NCI-H1436 treated with DMSO at 0.1 percent for 48 hours (cell line): ENCODE measurements at places on chromosomes 5 and 9.

DNA sequence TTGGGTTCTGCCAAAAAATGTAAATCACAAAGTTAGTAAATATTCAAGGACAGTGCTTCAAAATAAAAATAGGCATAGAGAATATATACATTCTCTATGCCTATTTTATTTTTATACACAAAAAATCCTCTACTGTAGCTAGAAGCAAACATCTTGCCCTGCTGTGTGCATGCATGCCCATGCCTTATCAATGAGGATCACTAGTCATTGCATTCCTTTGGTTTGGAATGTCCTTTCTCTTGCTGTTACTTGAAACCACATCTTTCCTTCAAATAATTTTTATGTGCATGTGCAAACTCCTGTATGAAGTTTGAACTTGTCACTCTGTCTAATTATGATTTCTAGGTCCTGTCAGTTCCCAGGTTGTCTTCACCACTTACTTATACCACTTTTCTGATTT lies 278.9 kb upstream of the IZUMO3 start:
- no peak for DNase-seq

GRCh38 chr5:124528838-124529237 lies 217.6 kb downstream of the ZNF608 start:
- DNase-seq: no peak

GRCh38 chr5:80282054-80282453 lies 26.2 kb upstream of the SERINC5 start:
- DNase-seq: no peak

DNA sequence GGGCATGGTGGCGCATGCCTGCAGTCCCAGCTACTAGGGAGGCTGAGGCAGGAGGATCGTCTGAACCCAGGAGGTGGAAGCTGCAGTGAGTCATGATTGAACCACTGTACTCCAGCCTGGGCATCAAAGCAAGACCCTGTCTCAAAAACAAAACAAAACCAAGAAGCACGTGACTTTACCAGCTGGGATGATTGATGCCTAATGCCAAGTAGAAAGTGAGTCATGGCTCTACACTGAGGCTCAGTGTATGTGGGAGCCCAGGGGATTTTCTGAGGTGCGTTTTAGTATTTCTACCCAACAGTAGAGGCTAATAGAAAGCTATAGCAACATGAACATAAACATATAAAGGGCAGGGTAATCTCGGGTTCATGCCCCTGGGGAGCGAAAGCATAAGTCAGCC lies 13.9 kb upstream of the BRD3OS start:
- no peak for DNase-seq

DNA sequence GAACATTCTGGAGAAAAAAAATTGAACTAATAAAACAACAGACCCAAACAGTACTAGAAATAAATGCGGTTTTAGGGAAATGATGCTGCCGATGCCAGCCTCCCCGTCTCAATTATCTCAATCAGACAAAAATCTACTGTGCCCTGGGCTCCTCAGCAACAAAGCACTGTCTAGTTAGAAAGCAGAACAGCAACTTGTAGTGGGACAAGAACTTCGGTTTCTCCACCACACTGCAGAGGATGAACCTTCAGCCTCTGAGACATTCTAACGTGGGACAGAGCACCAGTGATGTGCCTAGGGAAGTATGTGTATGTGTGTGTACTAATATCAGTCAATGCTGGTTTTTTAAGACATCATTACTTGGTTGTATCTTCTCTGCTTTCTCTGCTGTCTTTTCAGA lies 11.1 kb upstream of the CAST start:
- no peak for DNase-seq

DNA sequence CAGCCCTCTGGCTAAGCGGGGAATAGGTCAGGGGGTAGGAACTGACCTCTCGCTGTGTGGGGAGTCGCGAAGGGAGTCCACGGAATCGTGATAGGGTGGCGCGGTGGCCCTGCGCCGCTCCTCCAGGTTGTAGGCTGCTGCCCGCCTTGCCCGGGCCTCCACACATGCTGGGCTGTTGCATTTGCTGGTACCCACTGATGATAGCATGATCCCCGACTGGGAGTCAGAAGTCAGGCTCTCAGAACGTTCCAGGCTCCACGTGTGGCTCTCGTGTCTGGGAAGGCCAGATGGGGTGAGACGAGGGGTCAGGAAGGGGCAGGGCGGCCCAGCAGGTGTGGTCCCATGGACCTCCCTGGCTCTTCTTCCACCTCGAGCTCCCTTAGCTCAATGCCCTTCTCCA lies 56.0 kb downstream of the PSD2 start:
- no peak for DNase-seq

DNA sequence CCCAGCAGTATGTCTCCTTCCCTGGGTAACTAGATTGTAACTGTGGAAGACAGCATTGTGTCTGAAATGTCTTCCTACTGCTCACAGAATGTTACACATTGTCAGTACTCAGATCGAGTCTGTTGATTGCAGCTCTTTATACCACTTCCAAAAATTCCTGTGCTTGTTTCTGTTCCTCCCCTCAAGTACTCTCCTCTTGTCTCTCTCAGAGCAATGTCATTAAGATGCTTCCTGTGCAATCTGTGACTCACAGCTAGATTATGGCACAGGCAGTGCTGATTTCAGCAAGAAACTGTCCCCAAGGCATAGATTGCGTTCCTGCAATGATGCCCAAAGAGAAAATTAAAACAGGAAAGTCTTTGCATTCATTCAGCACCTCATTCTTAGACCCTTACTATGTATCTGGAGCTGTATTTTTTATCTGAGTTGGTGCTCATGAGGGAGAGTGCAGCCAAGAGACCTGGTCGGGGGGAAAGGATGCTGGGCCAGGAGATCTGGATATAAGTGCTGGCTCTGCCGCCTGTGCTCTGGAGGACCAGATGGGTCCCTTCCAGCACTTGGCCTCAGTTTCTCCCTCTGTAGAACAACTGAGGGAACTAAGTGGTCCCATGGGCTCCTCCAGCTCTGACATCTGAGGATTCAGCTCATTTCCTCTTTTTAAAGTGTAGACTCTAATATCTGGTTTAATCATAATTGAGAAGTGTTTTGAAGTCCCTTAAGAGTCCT lies 40.8 kb upstream of the GNPDA1 start:
- DNase-seq: no peak

DNA sequence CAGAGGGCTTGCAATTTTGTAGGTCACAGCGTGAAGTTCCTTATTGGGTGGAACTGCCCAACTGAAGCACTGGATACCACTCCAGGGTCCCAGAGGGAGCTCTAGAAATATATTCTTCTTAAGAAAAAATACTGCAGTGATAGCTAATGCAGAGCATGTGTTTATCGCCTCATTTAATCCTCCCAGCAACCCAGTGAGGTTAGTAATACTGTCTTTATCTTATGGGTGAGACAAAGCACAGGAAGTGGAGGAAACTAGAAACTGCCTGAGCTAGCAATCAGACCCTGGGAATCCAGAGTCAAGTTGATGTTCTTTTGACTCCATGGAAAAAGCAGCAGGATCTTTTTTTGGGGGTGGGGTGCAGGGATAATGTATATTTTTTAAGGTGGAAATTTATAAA lies 153.3 kb downstream of the PJA2 start:
- no peak for DNase-seq

- no peak for DNase-seq
These were observed 581 bp upstream of the C9orf40 start for GRCh38 chr9:74953235-74953751.
